ENCODE measurements at places on chromosomes 6 and 20.
A peak's percentile ranks its signal among the peaks of the same experiment; 100 is the strongest.

DNA sequence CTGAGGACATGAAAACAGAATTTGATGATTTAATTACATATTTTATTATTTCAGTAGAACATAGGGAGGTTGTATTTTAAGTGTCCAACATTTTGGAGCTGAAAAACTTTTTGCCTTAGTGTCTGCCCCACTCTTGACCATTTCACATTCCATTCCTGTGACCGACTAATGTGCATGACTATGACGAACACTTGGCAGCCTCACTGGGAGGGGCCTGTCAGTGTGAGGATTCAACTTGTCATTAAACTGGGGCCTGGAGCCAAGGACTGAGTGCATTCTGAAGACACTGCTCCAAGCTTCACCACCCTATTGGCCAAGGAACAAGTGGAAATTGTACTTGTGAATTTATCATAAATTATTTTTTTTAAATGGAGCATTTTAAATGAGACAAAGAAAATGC lies 661.3 kb downstream of the BCKDHB start:
- DNase-seq = no peak

- DNase-seq = no peak
Measured at GRCh38 chr6:21965953-21966539, 330.8 kb downstream of the PRL start.

DNA sequence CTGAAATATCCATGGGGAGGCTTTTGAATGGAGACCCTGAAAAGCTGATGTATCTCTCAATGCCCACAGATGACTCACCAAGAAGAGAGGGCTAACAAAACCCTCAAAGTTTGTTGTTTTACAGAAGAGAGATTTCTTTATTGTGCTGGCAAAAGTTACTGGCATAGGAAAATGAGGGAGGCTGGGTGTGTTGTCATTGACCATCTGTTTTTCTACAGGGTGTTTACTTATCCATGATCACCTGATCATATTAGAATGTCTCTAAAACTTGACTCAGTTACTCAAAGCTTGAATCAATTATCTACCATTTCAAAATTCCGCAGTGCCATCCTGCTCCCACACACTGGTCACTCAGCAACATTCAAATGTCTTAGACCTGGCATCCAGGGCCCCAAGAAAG lies 9.8 kb downstream of the NCOA6 start:
- no peak for DNase-seq

- peak; percentile 38 for DNase-seq
Measured at GRCh38 chr6:14121936-14122344, 4.4 kb downstream of the CD83 start.

- DNase-seq = no peak
Measured at GRCh38 chr6:152323376-152323775, 313.8 kb downstream of the SYNE1 start.

DNA sequence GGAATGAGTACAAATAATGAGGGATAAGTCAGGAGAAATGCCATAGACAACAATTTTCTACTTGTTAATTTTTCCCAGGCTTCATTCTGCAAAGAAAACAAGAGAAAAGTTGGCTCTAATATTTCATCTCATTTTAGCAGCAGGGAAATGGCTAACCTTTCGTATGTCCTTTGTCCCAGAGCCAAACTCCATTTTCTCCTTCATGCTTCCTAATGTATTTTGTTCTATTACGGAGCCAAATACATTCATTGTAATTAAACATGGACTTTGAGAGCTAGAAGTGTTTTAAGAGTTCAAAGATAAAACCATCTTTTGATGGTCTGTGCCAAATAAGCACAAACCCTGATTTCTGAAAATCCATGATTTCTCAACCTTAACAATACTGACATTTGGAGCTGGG lies 136.9 kb downstream of the PTCHD4 start:
- no peak for DNase-seq

DNA sequence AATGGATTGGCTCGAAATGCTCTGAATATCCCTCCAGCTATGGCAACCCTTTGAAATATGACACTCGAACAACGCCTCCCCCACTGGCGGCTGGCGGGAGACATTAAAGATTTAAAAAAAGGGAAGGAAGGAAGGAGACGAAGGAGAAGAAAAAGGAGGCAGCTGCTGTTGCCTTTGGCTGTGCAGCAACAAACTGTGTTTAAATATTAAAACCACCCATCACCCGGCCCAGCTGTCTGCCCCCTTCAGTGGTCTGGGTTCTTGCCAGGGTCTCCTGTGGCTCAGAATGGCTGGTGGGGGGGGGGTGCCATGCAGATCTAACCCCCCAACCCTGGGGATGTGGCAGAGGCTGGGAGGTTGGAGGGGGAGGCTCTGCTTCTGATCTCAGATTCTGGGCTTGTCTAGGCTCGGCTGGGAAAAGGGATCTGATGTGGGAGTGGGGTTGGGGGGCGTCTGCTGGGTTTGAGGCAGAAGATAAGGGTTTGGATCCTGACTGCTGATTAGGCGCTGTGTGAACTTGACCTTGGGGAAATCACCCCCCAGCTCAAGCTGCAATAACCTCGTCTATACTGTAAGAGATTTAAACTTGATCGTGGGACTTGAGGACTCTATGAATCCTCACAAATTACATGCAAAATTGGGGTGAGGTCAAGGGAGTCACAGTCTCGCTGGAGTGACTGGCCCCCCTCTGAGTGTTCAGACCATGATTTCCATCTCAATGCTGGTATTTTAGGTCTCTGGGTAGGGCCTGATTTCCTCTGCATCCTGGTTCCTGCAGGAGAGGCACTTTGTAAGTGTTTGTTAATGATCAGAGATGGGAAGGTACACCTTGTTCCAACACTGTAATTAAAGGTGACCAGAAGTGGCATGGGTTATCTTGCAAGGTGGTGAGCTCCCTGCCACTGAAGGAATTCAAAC lies 40.3 kb upstream of the BLCAP start:
- no peak for DNase-seq

DNA sequence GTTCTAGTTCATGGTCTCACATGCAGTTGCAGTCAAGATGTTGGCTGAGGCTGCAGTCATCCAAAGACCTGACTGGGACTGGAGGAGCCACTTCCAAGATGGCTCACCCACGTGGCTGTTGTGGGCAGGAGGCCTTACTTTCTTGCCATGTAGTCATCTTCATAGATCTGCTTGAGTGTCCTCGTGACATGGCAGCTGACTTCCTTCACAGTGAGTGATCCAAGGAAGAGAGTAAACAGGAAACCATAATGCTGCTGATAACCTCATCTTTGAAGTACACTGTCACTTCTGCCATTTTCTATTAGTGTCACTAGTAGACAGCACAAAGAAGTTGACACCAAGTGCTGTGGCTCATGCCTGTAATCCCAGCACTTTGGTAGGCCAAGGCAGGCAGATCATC lies 40.1 kb upstream of the AKIRIN2 start:
- peak; percentile 70 for DNase-seq

- DNase-seq = no peak
Measured at GRCh38 chr6:67683960-67684359, 951.1 kb upstream of the ADGRB3 start.

DNA sequence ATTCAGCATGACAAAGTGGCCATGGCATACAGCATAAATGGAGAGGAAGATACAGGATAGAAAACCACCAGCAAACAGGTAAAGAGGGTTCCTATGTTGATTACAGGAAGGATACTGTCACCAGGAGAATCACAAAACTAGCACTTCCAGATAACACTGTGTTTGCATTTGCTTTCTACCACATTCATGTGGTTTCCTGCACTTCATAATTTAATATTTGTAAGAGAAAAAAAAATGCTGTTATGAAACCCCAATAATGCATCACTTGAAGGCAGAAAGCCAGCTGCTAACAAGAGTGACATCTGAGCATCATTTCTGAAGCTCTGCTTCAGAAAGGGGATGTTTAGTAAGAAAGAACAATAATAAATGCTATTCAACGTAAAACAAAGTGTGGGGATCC lies 106.6 kb downstream of the ATXN1 start:
- peak; percentile 55 for DNase-seq

DNA sequence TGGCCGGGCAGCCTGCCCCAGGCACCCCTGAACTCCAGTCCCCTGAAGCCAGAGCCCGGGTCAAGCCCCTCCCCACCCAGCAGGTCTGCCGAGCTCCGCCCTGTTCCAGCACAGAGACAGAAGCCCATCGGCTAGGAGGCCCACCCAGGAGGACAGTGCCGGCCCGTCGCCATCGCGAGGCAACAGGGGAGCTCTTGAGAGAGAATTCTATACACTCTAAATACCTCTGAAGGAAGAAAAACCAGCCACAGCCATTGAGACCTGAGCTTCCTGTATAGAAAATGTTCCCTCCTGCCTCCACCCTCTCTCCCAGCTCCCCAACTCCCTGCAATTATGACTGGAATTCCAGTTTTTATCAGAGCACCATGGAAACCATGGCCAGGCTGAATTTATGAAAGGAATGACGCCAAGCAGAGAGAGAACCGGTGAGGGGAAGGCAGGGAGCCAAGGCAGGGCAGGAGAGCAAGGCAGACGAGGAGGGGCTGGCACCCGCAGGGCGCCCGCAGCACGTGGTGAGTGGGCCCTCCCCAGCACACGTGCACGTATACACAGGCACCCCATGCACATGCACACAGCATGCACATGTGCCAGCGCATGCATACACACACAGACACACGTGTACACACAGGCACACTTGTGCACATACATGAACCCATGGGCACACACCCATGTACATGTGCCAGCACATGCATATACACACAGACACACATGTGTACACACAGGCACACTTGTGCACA lies 27.6 kb upstream of the MRGBP start:
- DNase-seq = no peak

- no peak for DNase-seq
Measured at GRCh38 chr6:109793021-109793420, 101.9 kb downstream of the FIG4 start.

- DNase-seq = no peak
Measured at GRCh38 chr6:13507306-13507860, 20.0 kb upstream of the GFOD1 start.

DNA sequence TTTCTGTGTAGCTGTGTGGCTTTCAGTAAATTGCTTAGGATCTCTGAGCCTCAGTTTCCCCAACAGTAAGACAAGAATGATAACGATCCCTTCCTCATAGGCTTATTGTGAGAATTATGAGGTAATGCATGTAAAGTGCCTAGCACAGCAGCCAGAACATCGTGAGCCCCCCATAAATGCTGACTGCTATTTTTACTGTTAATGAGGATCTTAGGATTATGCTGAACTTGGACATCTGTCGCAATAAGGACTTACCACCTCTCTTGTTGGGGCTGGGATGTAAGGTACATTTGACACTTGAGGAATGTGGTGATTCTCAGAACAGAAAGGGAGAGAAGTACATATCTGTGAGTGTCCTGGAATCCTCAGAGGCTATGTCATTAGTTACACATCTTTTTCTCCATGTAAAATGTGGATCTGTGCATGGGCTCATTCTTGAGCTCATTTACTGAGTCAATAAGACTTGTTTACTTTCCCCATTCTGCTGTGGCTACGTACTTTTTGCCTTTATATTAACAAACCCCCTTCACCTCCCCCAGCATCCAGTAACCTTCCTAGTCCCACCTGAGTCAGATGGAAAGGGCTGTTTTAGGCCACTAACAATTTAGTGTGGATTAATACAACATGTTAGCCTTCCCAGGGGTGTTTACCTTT lies 64.4 kb upstream of the PLEKHG1 start:
- no peak for DNase-seq

- no peak for DNase-seq
Measured at GRCh38 chr6:139752086-139752485, 377.6 kb upstream of the CITED2 start.

DNA sequence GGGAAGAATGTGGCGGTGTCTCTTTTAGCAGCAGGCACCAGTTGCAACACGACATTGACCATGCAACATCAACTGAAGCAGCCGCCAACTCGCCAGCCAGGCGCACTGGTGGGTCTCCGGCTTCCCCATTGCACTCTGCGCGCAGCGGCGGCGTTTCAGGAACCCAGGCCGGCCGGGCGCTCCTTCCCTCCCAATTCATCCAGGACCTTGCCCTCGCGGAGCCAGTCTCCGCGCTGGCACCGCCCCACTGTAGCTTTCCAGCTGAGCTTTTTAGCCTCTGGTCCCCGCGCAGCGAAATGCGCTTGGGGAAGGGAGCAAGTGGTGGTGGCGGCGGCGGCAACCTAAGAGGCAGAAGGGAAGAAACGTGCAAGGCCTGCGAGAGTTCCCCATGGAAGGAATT lies 297.9 kb upstream of the RIMS1 start:
- no peak for DNase-seq

DNA sequence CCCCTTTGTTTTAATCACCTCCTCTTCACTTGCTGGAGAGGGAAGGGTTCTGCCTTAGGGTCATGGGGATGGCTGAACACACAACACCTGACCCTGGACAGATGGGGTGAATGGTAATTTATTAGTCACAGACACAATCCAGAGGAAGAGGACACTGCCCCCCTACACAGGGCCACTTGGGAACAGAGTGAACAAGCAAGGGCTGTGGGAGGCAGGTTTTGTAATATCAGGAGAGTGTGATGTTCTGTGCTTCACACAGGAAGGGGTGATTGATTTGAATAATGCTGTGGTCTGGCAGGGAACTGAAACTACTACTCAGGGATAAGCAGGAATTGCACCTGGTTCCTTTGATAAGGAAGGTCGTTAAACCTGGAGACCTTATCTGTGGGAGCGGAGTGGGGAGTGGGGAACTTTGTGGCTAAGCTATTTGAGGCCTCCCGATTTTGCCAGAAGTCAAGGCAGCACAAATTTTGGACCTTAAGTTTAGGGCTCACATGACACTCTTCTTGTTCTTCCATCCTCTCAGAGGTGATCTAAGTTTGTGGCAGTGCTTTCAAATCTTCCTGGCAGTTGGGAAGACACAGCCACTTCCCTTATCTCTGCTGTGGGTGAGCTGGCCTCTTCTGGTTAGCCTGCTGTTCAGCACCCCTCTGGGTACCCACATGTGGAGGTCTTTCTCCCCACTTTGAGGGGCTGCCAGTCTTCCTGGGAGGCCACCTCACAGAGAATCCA lies 77.8 kb downstream of the CD164 start:
- no peak for DNase-seq

GRCh38 chr6:18179770-18180356 lies 24.6 kb downstream of the KDM1B start:
- no peak for DNase-seq

- DNase-seq = no peak
Measured at GRCh38 chr6:3400162-3400561, 56.7 kb downstream of the SLC22A23 start.

DNA sequence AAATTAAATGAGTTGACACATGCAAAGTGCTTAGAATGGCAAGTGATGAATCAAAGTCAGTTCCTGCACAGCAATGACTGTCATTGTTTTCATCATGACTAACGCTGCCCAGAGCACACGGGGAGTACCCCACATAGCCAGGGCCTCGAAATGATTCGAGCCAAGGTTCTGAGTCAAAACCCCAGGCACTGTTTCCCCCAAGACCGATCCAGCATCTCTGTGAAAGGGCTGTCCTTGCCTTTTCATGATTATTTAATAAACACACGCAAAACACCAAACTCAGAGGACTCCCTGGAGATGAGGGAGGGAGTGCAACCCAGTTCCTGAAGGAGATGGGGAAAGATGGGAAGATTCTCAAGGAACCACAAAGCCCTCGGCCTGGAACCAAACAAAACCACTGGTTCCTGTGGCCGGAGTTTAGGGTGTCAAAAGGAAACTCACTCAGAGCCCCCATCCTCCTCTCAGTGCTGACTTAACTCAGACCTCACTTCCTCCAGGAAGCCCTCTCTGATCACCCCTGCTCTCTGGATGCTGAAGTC lies 3.8 kb downstream of the PREX1 start:
- DNase-seq = peak; percentile 47

All from CD4-positive, alpha-beta T cell treated with Interleukin-12 subunit alpha and Interleukin-12 subunit beta, for 1 hour (primary cell).